ENCODE measurements at places on chromosomes 12 and 14.
A peak's percentile ranks its signal among the peaks of the same experiment; 100 is the strongest.

DNA sequence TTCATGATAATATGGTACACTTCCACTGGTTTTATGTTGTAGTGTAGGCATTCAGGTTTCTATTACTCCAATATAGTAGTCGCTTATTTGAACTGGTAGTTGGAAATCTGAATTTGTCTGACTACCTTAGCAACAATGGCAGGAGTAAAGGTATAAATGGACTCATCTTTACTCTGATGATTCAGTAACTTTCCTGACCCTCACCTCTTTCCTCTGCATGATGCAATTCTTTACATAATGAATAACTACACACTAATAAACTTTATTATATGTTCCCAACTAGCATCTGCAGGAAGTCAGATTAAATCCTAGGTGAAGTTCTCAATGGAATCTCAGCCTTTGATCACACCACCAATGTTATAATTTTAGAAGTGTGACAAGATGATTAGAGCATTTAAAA, 70.5 kb upstream of the ATP2B1 start:
- no peak for DNase-seq

GRCh38 chr12:119594399-119594730, 791 bp downstream of the TMEM233 start:
- DNase-seq, result no peak

DNA sequence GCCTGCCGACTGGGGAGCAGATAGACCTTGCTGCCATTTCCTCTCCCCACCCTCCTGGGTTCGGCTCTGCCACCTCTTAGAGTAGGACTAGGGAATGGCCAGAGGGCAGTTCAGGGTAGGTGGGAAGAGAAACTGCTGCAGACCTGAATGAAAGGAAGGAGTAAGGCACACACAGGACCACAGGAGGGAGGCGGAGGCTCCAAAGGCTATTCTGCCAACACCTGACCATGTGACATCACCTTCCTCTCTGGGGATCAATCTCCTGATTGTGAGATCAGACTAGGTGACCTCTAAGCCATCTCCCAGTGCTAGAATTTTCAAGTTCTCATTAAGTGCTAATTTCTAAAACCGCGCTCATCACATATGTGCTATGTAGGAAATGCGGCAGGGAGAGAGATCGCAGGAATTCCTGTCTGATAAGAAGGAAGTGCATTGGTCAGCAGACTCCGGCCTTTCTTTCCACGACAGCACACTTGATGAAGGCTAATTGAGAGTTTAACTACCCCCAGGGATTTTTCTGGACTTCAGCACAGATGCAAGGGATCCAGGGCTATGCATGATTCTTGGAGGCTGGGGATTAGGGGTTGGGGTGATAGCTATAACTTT, 11.5 kb upstream of the TSPAN11 start:
- DNase-seq, result no peak

GRCh38 chr12:121719926-121720414, 7.4 kb downstream of the TMEM120B start:
- DNase-seq, result no peak

GRCh38 chr12:127773520-127773919, 493.4 kb upstream of the TMEM132C start:
- DNase-seq, result no peak

GRCh38 chr12:76790564-76791552, 26.9 kb downstream of the ZDHHC17 start:
- no peak for DNase-seq

DNA sequence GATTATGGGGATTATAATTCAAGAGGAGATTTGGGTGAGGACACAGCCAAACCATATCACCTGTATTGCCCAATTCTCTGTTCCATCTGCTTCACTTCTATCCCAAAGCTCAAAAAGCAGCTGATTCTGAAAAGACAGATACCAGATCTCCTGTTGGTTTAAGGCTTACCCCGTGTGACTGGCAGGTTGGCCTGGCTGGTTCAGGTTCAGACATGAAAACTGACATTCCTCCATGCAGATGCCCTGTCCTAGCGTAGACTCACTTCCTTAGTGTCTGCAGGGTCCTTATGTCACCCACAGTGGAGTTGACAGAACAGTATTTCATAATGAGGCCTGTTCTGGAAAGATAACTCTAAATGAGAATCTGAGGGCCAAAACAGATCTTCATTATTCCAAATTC, 61.1 kb upstream of the FLRT2 start:
- no peak for DNase-seq

- peak; percentile 10 for DNase-seq
These were observed at the start of gene DPY19L2 for GRCh38 chr12:63668028-63668799. Gene DPY19L2 (minus strand): TSS chr12:63668493. CDS start chr12:63668393, 100 bp downstream.

DNA sequence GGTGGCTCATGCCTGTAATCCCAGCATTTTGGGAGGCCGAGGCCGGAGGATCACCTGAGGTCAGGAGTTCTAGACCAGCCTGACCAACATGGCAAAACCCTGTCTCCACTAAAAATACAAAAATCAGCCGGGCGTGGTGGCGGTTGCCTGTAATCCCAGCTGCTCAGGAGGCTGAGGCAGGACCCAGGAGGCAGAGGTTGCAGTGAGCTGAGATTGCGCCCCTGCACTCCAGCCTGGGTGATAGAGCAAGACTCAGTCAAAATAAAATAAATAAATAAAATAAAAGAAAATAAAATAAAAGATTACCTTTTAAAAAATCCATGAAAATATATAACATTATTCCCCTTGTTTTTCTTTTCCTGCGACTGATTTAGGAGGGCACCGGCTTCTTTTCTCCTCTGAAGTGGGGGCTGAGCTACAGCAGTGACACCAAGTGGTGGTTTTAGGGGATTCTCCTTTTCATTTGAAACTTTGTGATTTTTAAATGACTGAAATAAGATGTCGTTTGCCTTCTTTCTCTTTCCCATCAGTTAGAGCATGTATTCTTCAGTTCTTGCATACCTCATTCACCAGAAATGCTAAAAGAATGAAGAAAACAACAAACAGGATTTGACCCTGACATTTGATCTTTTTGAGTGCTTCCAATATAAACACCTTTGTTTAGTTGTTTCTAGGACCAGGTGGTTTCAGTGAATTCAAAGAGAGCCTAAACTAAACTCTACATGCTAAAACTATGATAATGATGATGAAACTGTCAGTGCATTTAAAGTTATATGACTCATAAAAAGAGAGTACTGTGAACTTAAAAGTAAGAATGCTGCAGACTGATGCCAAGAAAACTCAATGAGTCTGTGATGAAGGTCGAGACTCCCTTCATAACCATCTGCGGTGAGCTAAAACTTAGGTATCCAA, 22.6 kb upstream of the PKP2 start:
- DNase-seq, result no peak

DNA sequence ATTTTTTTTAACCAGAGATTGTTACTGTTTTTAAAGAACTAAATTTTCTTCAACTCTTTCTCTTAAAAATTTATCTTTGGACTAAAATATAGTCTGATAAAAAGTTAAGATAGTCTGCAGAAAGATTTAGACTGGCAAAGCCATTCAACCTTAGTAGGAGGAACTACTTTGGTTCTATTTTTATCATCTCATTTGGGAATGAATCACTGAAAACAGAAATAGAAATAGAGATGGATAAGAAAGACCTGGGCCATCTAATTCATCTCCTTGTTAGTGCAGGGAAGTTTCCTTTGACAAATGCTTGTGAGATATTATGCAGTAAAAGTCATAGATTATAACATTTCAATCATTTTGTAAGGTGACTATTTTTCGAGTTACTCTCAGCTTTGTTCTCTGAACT, 263.2 kb upstream of the NPAS3 start:
- no peak for DNase-seq

- no peak for DNase-seq
These were observed 175.2 kb downstream of the FOXG1 start for GRCh38 chr14:28941758-28942157.

DNA sequence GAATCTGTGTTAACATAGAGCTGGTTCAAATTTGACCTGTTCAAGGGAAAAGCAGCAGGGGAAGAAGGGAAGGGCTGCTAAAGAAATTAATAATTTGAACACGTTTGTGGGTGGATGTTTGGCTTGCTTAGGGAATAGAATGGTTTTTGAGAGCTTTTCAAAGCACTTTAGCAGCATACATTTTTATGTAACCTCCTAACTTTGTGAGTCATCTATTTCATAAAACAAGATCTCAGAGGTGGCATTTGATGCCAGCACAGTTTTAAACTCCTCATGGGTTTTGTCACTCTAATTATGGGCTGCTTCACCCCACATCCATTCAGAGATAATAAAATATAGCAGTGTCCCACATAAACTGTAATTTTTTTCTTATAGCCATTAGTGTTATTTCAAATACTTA, 143.8 kb downstream of the ACSS3 start:
- no peak for DNase-seq

DNA sequence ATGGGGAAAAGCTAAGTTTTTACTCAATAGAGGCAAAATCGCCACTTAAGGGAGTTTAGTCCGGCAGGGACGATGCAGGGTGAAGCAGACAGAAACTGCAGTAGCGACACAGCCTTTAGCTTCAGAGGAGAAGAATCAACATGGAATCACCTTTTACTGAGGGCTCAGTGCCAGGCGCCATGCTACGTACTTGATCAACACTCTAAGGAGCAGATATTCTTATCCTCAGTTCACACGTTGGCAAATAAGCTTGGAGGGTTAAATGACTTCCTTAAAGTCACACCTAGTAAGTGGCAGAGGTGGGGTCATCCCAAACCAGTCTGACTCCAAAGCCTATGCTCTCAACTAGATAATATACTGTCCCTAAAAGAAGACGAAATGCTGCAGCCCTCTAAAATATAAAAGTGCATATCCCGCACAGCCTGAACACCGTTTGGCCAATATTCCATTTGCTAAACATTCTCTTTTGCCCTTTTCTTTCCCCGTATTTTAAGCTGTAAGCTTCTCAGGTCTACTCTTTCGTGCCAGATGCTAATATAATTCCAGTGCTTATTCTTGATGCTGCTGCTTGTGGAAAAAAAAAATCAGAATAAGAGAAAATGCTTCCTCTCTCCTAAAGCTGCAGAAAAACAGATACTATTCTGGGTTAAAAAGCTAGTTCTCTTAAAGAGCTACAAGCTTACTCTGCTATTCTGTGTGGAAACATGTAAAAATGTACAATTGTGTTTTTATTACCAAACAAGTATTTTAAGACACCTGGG, 10.9 kb downstream of the CCDC92 start:
- no peak for DNase-seq

DNA sequence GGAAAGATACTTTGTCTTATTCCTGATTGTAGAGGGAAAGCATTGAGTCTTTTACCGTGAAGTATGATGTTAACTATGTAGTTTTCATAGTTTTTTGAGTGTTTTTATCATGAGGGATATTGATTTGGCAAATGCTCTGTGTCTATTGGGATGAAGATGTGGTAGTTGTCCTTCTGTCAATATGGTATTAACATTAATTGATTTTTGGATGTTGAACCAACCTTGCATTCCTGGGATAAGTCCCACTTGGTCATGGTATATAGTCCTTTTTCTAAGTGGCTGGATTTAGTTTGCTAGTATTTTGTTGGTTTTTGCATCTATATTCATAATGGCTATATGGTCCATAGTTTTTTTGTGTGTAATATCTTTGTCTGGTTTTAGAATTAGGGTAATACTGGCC, 42.8 kb downstream of the FAM222A start:
- DNase-seq, result no peak

GRCh38 chr12:94750864-94751263, 100.5 kb upstream of the TMCC3 start:
- no peak for DNase-seq

DNA sequence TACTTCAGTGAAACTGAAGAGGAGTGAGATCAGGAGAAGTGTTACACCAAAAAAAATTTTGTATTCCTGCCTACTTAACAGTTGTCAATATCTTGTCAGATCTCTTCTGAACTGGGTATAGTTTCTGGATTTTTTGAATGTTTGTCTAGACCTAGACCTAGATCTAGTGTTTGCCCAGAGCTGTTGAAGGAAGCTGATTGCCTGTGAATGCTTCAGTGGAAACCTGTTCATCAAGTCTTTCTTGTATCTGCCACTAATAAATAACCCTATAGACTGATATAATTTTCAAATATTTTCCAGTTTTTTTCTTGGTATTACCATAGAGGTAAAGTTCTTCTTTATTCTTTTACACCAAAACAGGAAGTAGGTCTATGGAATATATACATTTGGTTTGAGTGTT, 781.5 kb upstream of the FBXO33 start:
- no peak for DNase-seq

- no peak for DNase-seq
These were observed 326.7 kb downstream of the ADGRD1 start for GRCh38 chr12:131280426-131280825.

DNA sequence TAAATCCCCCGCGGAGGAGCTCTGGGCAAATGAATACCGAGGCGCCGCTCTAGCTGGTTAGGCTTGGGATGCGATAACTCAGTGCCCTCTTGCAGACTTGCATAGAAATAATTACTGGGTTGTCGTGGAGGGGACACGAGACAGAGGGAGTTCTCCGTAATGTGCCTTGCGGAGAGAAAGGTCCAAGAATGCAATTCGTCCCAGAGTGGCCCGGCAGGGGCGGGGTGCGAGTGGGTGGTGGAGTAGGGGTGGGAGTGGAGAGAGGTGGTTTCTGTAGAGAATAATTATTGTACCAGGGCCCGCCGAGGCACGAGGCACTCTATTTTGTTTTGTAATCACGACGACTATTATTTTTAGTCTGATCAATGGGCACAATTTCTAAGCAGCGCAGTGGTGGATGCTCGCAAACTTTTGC, 2.5 kb upstream of the TBX5 start:
- no peak for DNase-seq

DNA sequence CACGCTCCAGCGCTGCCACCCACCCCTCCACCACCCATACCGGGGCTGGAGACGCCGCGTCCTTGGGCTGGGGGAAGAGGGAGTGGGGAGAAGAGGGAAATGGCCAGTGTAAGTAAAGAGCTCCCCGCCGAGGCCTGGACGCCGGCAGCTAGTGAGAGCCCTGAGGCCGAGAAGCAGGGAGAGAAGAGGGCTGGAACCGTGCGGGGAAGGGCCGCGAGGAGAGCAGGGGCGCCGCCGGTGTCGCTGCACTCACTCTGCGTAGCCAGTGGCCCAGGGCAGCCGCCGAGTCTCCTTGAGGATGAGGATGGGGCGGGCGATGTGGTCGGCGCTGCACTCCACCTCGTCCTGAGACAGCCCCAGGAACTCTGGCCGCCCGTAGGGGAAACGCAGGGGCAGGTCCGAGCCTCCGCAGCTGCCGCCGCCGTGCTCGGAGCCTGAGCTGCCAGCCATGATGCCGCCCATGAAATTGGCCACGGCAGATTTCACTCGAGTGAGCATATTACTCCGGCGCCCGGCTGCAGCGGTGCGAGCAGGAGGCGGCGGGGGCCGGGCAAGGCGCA, 631 bp downstream of the PPM1H start:
- no peak for DNase-seq

GRCh38 chr14:99118046-99118721, 153.8 kb downstream of the BCL11B start:
- DNase-seq, result no peak

GRCh38 chr12:130835436-130835835, 3.6 kb downstream of the STX2 start:
- no peak for DNase-seq

- DNase-seq, result no peak
These were observed 32.4 kb upstream of the HELB start for GRCh38 chr12:66269757-66270383.

- DNase-seq, result no peak
These were observed 4.5 kb upstream of the OAS2 start for GRCh38 chr12:112973818-112974231.

GRCh38 chr14:41423503-41423902, 183.2 kb upstream of the LRFN5 start:
- no peak for DNase-seq
